ENCODE measurements at places on chromosomes 2 and 18.

- no peak for DNase-seq
These were observed 1.2 kb upstream of the RAD51AP2 start for GRCh38 chr2:17519486-17519885.

GRCh38 chr2:186761814-186762213 is 68.0 kb downstream of the FAM171B start:
- no peak for DNase-seq

DNA sequence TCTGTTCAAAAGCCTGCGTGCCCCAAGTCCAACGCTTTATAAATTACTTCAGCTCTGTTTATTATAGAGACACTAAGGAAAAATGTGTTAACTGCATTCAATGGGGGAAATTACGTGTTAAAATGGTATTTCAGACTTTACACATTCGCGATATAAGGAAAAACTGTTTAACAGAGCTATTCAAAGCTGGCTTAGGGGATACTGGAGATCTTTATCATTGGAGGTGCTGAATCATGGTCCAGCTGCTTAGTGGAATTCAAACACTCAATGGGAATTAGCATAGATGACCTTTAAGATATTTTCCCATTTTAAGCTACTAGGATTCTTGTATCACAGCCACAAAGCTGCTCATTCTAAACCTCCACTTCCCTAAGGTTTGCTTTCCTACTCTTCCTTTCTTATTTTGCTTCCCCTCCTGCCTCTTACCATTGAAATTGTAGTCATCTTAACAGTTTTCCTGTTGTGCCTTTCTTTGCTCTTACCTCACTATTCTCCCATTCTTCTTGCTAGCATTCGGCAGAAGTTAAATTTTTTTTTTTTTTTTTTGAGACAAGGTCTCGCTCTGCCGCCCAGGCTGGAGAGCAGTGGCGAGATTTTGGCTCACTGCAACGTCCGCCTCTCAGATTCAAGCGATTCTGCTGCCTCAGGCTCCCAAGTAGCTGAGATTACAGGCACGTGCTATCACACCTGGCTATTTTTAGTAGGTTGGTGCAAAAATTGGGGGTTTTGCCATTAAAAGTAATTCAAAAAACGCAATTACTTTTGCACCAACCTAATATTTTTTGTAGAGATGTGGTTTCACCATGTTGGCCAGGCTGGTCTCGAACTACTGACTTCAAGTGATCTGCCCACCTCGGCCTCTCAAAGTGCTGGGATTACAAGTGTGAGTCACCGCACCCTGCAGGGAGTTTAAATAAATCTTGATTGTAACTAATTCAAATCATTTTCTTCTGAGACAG is 6.5 kb downstream of the SULT6B1 start:
- DNase-seq, result no peak

- DNase-seq, result no peak
These were observed 41.4 kb upstream of the AKAIN1 start for GRCh38 chr18:5238371-5238976.

DNA sequence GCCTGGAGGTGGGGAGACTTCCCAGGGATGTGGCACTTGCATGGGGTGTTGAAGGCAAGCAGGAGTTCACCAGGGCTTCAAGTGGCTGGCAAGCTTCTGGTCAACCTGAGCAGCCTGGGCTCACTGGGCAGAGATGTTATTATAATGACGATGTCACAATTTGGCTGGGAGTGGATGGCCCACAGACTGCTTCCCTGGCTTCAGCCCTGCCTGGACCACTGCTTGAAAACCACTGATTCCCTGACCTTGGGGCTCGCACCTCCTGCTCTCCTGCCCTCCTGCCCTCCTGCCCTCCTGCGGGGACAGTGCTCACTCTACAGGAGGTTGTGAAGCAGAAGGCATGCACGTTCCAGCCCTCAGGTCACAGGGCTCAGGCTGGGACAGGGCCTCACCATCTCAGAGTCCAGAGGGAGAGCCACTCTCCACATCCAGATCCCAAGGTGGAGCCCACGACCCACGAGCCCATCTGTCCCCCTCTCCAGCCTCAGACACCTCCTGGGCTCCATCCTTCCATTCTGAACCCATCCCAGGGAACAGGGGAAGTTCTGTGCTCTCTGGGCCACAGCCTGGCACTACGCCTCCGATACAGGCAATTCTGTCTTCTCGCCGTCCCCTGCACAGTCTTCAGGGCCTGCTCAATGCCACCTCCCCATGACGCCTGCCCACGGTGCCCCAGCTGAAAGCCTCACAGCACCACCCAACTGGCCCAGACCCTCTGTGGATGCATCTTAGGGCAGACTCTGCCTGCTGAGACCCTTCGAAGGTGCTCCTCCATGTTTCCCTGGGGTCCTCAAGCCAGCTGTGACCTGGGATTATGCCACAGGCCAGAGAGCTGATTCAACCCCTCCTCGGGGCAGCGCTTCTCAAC is 241.6 kb upstream of the RAB6C start:
- no peak for DNase-seq

DNA sequence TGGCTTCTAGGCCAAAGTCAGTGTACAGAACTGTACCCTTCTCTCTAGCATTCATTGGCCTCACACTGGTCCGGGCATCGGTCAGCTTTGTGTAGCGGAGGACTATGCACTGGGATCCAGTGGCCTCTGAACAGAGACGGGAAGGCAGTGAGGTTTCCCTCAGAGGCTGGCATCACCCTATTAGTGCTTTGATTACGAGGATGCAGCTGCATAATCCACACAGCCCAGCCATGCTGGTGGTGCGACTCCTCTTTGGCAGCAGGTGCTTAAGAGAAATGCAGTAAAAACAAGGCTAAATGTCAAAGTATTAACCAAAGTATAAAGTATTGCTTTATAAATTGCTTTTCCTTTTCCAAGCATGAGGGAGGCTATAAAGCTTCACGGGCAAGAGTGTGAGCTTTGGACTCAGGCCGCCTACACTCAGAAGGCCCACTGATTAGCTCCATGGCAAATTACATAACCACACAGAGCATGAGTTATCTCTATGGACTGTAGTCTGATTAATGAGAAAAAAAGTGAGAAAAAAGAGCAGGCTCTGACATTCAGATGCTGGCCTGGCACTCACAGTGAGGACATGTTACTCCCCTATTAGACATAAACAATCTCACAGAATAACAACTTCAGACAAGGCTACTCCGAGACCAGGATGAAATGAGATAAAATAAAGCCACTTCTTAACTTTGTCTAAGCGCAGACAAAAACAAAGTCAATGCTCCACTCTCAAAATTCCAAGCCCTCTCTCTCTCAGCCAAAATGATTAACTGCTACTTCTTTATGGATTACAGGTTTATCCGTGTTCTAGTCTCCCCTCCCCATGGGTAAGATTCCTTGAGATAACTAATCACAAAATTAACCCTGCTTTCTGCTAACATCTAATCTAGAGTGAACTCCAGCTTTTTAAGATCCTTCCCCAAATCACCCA is 6.4 kb upstream of the CRYGC start:
- no peak for DNase-seq

- DNase-seq, result no peak
These were observed 715.7 kb upstream of the NXPH2 start for GRCh38 chr2:139495851-139496250.

DNA sequence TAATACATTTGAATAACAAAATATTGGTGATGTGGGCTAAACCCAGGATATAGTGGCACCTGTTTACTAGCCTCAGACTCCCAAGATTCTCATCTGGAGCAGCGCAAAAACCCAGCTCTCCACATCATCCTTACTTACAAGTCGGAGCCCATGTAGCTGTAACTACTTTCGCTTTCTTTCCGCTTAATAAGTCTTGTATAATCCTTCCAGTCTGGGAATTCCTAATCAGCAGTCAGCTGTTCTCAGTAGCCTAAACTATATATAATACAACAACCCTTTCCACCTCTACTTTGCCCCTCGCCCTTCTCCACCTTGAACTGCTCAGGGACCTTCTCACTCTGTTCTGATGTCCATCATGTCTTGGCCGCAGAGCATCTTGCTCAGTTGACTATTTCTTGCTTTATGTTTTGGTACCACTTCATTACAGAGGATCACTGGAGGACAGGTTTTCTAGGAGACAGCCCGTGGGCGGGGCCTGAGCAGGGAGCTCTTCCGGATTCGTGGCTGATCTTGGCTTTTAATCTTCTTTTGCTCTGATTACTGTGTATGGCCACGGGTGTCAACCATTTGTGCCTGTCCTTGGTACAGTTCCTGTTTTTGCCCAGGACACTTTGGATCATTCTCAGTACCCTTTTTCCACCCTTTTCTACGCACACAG is 119.9 kb upstream of the SERTAD2 start:
- DNase-seq, result no peak

GRCh38 chr2:57330447-57330846 is 716.2 kb upstream of the VRK2 start:
- DNase-seq, result no peak

DNA sequence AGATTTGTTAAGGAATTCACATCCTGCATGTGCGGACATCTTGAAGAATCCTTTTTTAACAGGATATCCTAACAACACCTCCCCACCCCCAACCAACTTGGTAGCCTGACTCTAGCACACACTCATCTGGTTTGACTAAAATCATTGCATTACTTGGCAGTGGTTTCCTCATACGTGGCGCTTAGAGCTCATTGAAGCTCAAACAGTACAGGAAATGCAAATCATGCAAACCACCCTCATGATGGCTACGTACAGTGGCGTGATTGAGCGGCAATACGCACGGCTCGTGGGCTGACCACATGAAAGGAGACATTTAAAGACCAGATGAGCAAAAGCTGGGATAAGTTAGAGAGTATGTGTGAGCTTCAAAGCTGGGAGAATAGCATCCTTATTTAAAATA is 336.2 kb downstream of the ZEB2 start:
- DNase-seq, result no peak

GRCh38 chr2:42073739-42074503 is 26.1 kb downstream of the PKDCC start:
- no peak for DNase-seq

- no peak for DNase-seq
These were observed 149.0 kb upstream of the HDAC4 start for GRCh38 chr2:239549711-239550255.

DNA sequence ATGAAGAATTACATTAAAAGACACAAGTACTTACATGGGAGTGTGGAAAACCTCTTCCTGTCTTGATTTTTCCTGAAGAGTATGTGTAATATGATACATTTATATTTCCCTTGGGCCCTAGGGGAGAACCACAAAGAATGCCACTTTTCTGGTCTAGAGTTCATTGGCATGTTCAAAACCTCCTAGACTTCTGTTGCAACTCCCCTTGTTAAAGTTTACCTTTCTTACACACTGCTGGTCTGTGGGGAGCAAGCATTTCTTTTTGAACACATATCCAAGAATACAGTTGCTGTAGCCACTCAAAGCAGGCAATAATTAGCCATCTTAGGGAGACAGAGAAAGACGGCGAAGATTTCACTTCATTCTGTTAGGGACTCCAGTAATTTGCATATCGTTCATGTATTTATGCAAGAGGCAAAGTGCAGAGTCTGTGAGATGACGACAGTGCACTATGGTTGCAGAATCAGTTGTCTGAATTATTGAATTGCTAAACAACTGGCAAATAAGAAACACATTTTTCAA is 103.5 kb downstream of the NOL4 start:
- peak; percentile 11 for DNase-seq

- no peak for DNase-seq
These were observed 179.7 kb downstream of the ICOS start for GRCh38 chr2:204116159-204116792.

DNA sequence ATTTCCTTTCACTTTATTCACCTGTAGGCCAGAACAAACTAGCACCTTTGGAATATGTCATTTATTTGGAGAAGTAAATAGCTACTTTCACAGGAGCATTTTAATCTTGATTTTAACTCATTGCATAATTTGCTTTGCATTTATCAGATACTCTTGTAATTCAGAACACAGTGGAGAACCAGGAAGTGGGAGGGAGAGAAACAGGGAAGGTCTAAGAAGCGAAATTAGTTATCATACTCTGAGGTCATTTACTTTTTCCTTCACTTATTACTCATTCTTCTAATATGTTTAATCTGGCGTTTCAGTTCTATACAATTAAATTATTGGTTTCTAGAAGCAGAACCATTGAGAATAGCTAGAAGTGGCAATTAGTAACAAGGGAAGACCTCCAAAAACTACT is 20.7 kb downstream of the RBM44 start:
- DNase-seq, result no peak
